ENCODE measurements at places on chromosomes 16 and 17.

DNA sequence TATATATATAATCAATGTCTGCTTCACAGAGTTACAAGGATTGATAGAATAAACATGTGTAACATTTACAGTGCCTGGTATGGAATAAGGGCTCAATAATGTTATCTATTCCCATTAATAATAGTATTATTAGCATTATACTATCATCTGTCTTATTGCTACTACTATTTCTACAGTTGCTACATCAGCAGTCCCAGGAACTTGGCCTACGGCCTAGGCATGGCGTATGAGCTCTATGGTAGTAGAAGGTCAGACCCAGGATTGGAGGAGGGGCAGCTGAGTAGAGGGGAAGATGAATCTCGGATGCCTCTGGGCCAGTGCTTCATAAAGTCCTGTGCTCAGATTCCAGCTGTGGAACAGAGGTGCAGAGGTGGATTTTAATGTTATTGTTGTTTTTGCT, 146.3 kb upstream of the TBX2 start:
- H3K4me3 ChIP-seq, result no peak overlapping the region
- DNase-seq, result no peak
- H3K36me3 ChIP-seq, result no peaks in the 10 kb centered on the region
- H3K4me1 ChIP-seq, result no peaks in the 10 kb centered on the region

- DNase-seq, result no peak
- H3K4me1 ChIP-seq, result no peaks in the 10 kb centered on the region
- no peak overlapping the region for H3K27ac ChIP-seq
- H3K27me3 ChIP-seq, result no peaks in the 10 kb centered on the region
Measured at GRCh38 chr17:37576281-37576680, 32.9 kb downstream of the SYNRG start.

DNA sequence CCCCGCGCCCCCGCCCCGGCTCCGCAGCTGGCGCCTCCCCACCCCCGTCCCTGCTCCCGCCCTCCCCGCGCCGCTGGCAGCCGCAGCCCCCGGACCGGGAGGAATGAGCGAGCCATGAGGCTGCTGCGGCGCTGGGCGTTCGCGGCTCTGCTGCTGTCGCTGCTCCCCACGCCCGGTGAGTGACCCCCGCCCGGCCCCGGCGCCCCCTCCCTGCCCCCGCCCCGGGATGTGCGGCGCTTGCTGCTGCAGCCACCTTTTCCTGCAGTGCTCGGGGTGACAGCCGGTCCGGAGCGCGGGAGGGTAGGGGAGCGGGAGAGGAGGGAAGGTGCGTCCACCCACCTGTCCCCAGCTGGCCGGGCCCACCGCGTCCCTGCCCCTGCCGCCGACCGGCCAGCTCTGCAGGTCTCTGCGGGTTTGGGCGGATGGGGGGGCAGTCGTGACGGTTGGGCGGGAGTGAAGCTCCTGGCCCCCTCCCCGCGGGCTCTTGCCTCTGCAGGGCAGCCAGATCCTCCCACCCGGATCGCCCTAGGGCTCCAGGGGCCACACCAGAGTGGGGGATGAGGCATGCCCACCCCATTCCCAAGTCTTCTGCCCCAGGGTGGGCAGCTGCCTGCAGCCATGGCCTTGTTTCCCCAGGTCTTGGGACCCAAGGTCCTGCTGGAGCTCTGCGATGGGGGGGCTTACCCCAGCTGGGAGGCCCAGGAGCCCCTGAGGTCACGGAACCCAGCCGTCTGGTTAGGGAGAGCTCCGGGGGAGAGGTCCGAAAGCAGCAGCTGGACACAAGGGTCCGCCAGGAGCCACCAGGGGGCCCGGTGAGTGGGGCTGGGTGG, 513 bp downstream of the ADAM11 start:
- no peaks in the 10 kb centered on the region for H3K4me1 ChIP-seq
- H3K27me3 ChIP-seq, result peaks cover 25% of the 10 kb centered on the region
- H3K4me3 ChIP-seq, result no peak overlapping the region
- H3K36me3 ChIP-seq, result no peaks in the 10 kb centered on the region

- no peak for DNase-seq
- H3K4me3 ChIP-seq, result no peak overlapping the region
Measured at GRCh38 chr17:11391134-11391533, 150.1 kb downstream of the SHISA6 start.

DNA sequence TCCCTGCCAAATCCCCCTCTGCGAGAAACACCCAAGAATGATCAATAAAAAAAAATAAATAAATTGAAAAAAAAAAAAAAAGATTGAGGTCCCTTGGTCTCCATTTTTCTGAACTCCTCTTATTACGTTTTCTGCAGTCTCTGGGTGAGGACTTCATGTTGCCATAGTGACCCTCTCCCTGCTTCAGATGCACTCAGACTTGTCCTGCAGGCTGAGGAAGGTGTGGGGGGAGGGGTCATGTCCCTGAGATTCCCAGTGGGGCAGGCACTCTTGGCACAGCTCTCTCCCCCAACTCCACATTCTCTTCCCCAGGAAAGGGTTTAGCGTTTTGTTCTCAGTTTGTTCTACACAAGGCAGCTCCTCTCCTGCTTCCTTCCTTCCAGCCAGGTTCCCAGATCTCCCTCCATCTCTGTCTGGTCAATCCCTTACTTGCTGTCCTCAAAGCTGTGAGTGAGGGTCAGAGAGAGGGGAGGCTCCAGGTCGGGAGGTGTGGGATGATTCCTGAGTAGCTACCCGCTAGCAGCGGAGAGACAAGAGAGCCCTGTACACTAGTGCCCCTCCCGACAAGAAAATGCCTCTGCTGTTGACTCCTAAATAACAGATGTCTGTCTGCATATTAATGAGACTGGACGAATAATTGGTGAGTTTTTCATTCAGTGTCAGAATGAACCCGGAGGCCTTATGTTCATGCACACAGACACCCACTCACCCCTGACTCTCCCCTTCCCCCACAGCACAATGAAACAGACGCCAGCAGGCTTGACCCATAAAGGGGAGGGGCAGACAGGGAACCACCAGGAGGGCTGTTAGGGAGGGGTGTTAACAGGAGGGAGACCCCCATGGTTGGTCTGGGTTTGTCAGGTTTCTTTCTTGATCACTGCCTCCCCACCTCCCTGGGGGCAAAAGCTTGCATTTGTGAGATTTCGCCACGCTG, 9.2 kb downstream of the RND2 start:
- no peak overlapping the region for H3K27ac ChIP-seq
- H3K36me3 ChIP-seq, result no peaks in the 10 kb centered on the region
- no peaks in the 10 kb centered on the region for H3K4me1 ChIP-seq
- H3K4me3 ChIP-seq, result no peak overlapping the region

Measured in DND-41 (cell line).